Smooth muscle cell of trachea (primary cell): ENCODE measurements at places on chromosomes 2 and 18. TPM values are rescaled to one million over a fixed set of nuclear protein-coding genes. Genes with fewer than 3 reads are reported as not detected.

The OBSL1 gene
- total RNA-seq = 41.0 and 69.1 TPM in 2 replicates

The CERKL gene
- 0.15 and 0.17 TPM in 2 replicates for total RNA-seq

The CFAP221 gene
- total RNA-seq = not detected in 2 replicates

The GDF7 gene
- total RNA-seq = 0.15 TPM in 1 of 2 replicates, not detected in the other

The HMSD gene
- 0.15 and 0.17 TPM in 2 replicates for total RNA-seq

The IMPA2 gene
- 10.2 and 24.0 TPM in 2 replicates for total RNA-seq

The ZNF397 gene
- 25.0 and 30.3 TPM in 2 replicates for total RNA-seq

The CXCR2 gene
- not detected in 2 replicates for total RNA-seq

The DNAJC27 gene
- 4.6 and 5.5 TPM in 2 replicates for total RNA-seq

The SLC9A4 gene
- not detected in 2 replicates for total RNA-seq

The RBM44 gene
- total RNA-seq = 0.17 and 0.58 TPM in 2 replicates

The TUBB8B gene
- total RNA-seq = not detected in 2 replicates

The PCARE gene
- not detected in 2 replicates for total RNA-seq

The AAMP gene
- 153 and 157 TPM in 2 replicates for total RNA-seq

The IL1F10 gene
- total RNA-seq = not detected in 2 replicates

The MEMO1 gene
- total RNA-seq = 46.4 and 49.1 TPM in 2 replicates
